ENCODE measurements at places on chromosomes 1 and 21.

GRCh38 chr1:18903291-18903756 is 969 bp upstream of the ALDH4A1 start:
- no peak for DNase-seq

DNA sequence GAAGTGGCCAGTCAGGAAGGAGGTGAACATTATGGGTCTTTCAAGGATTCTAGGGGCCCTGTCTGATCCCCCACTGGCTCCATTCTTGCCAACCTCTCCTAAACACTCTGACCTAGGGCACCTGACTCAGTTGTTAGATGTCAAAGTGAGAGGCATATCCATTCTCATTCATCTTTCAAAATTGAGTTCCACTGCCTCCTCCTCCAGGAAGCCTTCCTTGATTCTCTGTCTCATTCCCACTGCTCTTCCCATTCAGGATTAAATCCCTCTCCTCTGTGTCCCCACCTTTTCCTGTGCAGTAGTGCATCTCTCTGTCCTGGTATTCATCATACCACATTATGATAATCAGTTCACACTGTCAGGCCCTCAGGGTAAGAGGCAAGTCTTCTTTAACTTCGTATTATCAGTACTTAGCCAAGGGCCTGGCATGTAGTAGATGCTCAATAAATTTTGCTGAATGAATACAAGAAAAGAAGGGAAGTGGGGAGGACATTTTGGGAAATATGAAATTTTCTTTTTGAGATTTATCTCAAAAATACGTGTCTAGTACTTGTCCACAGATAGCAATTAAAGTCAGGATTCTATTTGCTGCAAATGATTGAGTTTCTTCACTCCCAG is 61.8 kb upstream of the ITPKB start:
- no peak for DNase-seq

DNA sequence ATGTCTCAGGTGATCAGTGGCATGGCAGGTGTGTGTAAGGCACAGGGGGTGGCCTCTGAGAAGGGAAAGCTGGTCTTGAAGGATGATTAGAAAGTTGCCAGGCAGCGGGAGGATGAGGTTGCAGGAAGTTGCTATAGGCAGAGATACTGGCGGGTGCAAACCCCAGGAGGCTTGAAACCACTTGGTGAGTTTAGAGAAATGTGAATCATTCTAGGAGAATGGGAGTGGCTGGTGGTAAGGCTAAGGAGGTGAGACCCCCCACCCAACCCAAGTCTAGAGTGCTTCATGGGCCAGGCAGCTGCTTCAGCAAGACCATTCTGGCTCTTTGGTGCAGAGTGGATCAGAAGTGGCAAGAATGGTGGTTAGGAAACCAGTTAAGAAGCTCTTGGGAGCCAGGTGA is 9.0 kb downstream of the SH2D2A start:
- no peak for DNase-seq

GRCh38 chr1:56326056-56326455 is 253.3 kb downstream of the PLPP3 start:
- no peak for DNase-seq

GRCh38 chr1:29785554-29785953 is 549.2 kb downstream of the PTPRU start:
- DNase-seq: no peak
